PC-9 (cell line): ENCODE measurements at places on chromosomes 5 and 9. TPM values are rescaled to one million over a fixed set of nuclear protein-coding genes. Genes with fewer than 3 reads are reported as not detected.

Gene NSG2
- total RNA-seq: not detected in 2 replicates

GRCh38 chr5:29379619-29380018, 1813.9 kb upstream of the CDH6 start:
- H3K27ac ChIP-seq: no peak overlapping the region
- no peaks in the 10 kb centered on the region for H3K4me1 ChIP-seq
- no peak overlapping the region for H3K4me3 ChIP-seq
- no peaks in the 10 kb centered on the region for H3K27me3 ChIP-seq
- no peaks in the 10 kb centered on the region for H3K36me3 ChIP-seq

DNA sequence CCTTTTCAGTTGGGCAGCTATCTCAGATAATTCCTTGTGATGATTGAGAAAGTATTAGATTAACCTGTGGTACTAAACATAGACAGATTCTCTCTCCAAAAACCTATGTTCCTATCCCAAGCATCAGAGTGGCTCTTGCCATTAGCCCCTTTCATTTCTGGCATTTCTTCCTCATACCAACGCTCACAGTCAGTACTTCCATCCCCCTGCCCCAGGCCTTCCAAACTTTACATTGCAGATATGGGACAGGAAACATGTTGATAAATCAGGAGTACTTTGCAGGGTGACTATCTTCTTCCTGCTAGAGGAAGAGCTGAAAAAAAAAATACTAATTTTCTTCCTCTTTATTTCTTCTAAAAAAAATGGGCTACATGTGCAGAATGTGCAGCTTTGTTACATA, 442.6 kb upstream of the RGMB start:
- no peak overlapping the region for H3K27ac ChIP-seq
- DNase-seq: no peak
- no peaks in the 10 kb centered on the region for H3K4me1 ChIP-seq

Gene SLC6A3
- not detected in 2 replicates for total RNA-seq

GRCh38 chr9:28207657-28208056, 634.4 kb upstream of the C9orf72 start:
- no peak overlapping the region for H3K27ac ChIP-seq
- no peak overlapping the region for H3K4me3 ChIP-seq
- H3K36me3 ChIP-seq: no peaks in the 10 kb centered on the region
- H3K27me3 ChIP-seq: no peaks in the 10 kb centered on the region

GRCh38 chr5:119878712-119879111, 249.4 kb downstream of the FAM170A start:
- H3K36me3 ChIP-seq: no peaks in the 10 kb centered on the region
- H3K4me1 ChIP-seq: no peaks in the 10 kb centered on the region
- no peak overlapping the region for H3K4me3 ChIP-seq
- no peak overlapping the region for H3K27ac ChIP-seq

DNA sequence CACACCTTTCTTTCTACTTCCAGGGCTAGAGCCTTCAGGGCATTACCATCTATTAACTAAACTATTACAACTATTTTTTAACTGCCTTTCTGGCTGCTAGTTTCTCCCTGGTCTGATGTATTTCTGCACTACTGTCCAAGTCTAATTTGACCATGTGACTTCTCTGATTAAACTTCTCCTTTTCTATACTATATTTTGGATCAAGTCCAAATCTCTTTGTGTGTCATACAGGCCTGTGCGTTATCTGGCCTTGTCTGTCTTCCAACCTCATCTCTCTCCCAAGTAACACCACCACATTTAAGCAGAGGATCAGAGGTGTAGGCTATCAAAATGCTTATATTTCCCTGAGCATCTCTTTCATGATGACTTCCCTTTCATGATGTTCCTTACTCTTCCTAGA, 47.2 kb upstream of the OR13F1 start:
- no peaks in the 10 kb centered on the region for H3K27me3 ChIP-seq
- no peaks in the 10 kb centered on the region for H3K36me3 ChIP-seq
- no peak overlapping the region for H3K4me3 ChIP-seq
- H3K27ac ChIP-seq: no peak overlapping the region
- no peaks in the 10 kb centered on the region for H3K4me1 ChIP-seq
- no peak for DNase-seq

DNA sequence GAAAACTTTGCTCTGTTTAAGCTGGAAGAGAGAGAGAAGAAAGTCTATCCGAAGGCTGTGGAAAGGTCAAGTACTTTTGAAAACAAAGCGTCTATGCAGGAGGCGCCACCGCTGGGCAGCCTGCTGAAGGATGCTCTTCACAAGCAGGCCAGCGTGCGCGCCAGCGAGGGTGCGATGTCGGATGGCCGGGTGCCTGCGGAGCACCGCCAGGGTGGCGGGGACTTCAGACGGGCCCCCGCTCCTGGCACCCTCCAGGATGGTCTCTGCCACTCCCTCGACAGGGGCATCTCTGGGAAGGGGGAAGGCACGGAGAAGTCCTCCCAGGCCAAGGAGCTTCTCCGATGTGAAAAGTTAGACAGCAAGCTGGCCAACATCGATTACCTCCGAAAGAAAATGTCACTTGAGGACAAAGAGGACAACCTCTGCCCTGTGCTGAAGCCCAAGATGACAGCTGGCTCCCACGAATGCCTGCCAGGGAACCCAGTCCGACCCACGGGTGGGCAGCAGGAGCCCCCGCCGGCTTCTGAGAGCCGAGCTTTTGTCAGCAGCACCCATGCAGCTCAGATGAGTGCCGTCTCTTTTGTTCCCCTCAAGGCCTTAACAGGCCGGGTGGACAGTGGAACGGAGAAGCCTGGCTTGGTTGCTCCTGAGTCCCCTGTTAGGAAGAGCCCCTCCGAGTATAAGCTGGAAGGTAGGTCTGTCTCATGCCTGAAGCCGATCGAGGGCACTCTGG, 32.6 kb downstream of the CD180 start:
- H3K4me3 ChIP-seq: no peak overlapping the region
- H3K36me3 ChIP-seq: peaks cover 27% of the 10 kb centered on the region
- peaks cover 29% of the 10 kb centered on the region for H3K4me1 ChIP-seq
